HS-27A (cell line): ENCODE measurements at places on chromosomes 7 and 10.

DNA sequence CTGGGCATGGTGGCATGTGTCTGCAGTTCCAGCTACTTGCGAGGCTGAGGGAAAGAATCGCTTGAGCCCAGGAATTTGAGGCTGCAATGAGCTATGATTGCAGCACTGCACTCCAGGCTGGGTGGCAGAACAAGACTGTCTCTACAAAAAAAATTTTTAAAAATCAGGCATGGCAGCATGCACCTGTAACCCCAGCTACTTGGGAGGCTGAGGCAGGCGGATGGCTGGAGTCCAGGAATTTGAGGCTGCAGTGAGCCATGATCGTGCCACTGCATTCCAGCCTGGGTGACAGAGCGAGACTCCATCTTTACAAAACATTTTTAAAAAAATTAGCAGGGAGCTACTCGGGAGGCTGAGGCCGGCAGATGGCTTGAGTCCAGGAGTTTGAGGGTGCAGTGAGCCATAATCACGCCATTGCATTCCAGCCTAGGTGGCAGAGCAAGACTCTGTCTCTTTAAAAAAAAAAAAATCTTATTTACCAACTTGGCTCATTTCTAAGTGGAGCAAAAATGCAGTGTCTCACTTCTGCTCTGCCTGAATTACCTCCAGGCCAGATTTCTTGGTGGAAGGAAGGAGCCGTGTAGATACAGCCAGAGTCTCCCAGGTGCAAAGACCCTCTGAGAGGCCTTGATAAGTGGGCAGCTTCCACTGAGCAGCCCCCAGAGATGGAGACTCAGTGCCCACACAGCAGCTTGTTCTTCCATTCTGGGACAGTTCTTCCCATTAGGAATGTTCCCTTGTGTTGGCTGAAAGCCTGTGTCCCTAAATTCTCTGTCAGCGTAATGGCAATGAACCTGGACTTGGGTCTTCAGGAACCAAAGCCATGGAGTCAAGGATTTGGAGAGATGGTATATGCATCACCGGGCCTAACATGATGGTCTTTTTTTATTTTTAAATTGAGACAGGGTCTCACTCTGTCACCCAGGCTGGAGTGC is 30.0 kb downstream of the GTF2IRD1 start:
- peak; percentile 75 for DNase-seq

DNA sequence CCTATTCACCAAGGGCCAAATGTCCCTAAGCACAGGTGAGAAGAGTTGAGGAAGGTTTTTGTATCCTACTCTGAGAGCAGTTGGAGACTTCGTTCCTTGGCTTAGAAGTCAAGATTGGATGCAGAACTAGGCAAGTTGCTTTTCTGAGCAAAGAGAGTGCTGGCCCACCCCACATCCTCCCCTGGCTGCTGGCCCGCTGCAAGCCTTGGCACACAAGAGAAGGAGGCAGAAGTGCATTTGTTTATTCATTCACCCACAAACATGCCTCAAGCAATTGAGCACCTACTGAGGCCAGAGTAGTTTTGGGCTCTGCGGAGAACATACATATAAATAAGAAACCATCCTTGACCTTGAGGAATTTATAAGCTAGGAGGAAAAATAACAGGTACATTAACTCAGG is 318.9 kb downstream of the KCNMA1 start:
- no peak for DNase-seq

- no peak for DNase-seq
These were observed 18.5 kb downstream of the UBTD1 start for GRCh38 chr10:97517096-97517750.

DNA sequence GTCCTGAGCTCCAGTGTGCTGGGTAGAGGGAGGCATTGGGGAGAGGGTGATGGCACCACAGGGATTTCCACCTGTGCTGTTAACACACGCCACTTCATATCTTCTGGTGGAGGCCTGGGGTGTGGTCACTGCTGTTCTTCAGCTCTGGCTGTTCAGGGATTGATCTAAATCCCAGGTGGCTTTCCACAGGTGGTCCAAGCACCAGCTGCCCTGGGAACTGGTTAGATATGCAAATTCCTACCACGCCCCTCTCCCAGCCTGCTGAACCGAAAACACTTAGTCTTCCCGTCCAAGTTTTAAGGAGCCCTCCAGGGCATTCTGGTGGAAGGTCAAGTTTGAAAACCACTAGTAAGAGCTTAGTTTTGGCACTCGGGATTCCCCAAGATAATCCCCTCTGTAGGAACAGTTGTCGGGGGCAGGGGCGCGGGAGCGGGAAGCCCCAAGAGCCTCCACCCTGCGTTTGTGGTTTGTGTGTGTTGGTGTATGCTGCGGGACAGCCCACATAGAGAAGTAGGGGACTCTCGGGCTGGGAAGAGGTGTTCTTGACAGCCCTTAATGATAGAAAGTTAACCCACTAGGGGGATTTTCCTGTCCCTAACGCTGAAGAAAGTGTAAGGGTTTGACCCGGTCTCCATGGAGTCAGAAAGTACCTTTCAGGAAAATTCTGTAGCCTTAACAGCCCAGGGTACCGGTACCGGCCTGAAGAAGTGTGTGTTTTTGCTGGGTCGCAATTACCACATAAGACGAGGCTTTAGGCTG is 5.1 kb downstream of the DEPP1 start:
- no peak for DNase-seq

DNA sequence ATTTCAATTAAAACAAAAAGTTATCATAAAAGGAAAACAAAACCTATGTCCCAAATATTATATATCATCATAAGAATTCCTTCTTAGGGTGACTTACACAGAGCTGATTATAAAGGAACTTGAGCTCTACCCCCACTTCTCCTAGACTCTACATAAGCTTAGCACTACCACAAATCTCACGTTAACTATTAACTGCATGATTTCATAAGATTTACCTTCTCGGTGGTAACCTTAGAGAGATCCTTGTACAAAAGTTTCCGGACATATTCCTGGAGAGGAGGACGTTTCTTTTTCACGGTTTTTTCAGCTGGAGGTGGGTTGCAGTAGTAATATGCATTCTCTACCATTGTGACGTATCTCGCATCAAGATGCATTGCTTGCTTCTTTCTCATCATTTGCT is 83.7 kb downstream of the UPF2 start:
- DNase-seq = no peak
